Progenitor cell of endocrine pancreas (in vitro differentiated cells): ENCODE measurements at places on chromosomes 12 and 14.

GRCh38 chr12:15886372-15887042, 4.3 kb downstream of the STRAP start:
- no peak for DNase-seq

DNA sequence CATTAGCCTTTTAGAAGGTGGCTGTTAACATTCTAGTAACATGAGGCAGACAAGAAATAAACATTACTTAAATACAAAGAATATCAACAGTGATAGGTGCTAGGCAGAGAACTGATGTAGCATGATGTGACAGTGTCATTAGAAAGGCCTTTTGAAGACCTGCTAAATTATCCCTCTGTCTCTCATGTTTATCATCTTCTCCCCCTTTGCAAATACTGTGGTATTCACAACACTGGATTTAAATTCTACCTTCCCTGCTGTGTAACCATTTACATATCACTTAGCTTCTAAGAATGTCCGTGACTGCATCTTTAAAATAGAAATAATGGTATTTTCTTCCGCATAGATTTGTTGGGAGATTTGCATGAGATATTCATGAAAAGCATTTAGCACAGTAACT, 74.4 kb upstream of the CLEC14A start:
- no peak for DNase-seq

DNA sequence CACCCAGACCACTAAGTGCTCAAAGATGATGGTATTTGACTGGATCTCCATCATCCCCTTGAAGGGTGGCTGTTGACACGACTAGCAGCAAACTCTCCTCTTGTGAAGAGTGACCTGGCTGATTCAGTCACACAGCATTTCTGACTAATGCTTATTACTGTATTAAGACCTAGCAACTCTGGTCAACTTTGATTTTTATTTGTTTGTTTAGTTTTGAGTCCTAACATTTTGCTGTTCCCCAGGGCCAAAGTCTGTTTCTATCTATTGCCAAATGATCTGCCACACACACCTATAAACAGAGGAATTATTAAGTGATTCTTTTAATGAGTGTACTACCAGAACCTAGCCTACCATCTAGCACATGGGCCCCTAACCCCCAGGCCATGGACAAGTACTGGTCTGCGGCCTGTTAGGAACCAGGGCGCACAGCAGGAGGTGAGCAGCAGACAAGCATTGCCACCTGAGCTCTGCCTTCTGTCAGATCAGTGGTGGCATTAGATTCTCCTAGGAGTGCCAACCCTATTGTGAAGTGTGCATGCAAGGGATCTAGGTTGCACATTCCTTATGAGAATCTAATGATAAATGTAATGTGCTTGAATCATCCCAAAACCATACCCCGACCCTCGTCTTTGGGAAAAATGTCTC, 120.0 kb downstream of the RPS6KA5 start:
- no peak for DNase-seq

- DNase-seq, result peak; percentile 67
Observed at GRCh38 chr14:37197421-37198272, at the start of gene MIPOL1. MIPOL1 (plus strand) TSS chr14:37197937; CDS start chr14:37247889, 49,952 bp downstream.

- no peak for DNase-seq
Observed at GRCh38 chr14:69500096-69500495, 15.6 kb downstream of the PLEKHD1 start.

- no peak for DNase-seq
Observed at GRCh38 chr14:88089445-88089844, 84.5 kb downstream of the GPR65 start.

DNA sequence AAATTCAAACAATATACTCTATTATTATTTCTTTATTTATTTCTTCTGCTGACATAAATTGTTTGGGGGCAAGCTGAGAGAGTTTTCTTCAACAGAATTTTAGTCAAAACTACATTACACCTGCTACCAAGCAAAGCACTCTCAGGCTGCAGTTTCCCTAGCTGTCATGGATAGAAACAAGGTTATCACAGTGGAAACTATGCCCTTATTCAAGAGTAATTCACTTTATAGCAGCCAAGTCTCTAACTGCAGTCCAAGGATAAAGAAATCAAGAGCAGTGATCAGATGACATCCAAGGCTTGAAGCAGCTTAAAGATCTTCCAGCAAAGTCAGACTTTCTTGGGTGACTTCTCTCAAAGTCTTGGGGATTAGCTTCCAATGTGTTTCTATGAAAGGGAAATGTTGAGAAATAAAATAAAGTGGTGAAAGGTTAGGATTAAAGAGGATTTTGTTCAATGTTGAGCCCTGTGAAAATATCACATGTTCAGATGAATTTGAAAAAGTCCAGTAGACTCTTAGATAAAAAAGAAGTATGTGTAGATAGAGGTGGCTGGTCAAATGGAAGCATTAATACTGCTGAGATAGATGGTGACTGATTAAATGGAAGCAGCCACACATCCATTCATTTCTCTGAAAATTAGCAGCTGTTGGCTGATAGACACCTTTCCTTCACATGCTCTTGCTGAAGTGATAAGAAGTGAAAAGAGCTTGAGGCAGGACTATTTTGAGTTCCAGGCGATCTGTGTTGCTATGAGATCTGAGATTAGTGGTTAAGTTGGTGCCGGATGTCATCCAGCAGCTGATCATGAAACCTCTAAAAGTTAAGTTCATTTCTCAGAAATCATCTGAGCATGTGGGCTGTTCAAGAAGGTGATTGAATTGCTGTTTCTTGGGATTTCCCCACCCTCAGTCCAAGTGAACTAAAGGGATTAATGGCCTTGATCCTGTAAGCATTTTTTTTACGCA, 257.8 kb upstream of the BTG1 start:
- DNase-seq, result no peak

DNA sequence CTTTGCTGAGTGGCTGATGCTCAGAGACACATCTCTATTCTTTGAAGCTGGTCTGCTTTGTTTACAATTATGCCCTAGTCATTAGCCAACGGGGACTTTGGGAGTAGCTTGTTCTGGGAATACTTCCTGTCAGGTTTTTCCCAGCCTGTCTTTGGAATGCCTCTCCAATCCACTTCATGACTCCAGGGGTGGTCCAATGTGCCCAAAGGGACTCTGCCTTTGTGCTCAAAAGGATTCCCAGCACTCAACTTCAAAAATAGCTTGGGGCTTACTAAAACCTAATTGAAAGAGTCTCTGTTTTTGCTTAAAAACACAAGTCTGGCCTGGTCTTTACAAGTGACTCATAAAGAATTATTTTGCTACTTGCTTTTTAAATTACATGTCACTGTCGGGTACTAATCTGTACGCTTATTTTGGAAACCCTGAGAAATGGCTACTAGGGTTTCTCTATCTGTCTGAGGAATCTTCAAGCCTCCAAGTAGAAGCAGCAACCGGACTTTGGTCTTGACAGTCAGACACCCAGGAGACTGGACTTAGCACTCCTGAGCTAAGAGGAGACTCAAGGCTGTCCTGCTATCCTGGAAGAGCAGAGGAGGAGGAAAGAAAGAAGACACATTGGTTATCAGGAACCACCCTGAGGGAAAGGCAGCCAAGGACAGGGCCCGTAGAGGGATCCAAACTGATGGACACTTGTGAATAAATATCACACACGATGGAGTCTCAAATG, 20.7 kb downstream of the PHLDA1 start:
- no peak for DNase-seq

DNA sequence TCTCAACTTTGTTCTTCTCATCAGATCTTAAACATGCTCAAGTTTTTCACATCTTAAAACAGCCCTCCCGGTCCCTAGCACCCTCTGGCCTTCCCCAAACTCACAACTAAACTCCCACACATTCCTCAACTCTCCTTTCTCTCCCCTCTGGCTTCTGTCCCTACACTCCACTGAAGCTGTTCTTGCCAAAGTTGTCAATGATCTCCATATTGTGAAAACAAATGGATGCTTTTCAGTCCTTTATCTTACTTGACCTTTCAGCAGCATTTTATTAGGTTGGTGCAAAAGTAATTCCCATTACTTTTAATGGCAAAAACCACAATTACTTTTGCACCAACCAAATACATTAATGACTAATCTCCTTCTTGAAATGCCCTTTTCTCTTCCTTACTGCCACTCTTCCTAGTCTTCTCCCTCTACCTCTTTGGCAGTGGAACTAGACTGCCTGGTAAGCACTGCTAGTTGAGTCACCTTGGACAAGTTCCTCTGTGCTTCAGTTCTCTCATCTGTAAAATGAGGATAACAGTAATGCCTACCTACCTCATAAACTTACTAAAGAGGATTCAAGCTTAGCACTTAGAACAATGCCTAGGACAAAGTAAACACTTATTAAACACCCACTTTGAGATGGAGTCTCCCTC, 16.0 kb downstream of the CERS5 start:
- no peak for DNase-seq

GRCh38 chr12:84825149-84825548, 87.5 kb downstream of the SLC6A15 start:
- no peak for DNase-seq

DNA sequence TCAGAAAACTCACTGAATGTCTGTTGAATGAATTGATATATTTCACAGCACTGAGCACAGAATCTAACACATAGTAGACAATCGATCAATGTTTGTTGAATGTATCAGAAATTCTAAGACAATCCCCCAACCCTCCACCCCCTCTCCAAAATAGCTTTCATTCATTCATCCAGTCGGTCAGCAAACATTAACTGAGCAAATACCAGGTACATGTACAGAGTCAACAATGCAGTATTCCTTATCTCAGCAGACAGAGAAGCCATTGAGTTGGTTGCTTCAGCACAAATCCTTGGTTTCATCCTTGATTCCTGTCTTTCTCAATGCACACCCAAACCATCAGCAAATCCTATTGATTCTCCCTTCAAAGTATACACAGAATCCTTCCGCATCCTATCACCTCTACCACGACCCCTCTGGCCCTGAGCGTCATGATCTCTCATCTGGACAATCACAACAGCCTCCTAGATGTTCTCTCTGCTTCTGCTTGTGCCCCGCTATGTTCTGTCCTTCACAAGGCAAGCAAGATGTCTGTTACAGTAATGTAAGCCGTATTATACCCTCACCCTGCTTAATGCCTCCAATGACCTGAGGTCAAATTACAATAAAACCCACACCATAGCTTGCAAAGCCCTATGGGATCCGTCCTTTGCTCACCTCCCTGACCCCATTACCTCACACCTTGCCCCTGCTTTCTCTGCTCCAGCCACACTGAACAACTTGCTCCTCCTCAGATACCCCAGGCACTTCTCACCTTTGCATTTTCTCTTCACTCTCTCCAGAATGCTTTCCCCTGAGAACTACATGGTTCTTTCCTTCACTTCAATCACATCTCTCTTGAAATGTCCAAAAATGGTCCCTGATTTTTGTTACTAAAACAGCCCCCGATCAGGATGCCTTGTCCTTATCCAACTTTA, 738.1 kb upstream of the TBX3 start:
- no peak for DNase-seq

GRCh38 chr14:102496958-102497744, 12.4 kb downstream of the ANKRD9 start:
- no peak for DNase-seq
